ENCODE measurements at places on chromosomes 11 and 22. TPM values are rescaled to one million over a fixed set of nuclear protein-coding genes. Genes with fewer than 3 reads are reported as not detected.

The GNAZ gene
- 13.7 TPM for polyA plus RNA-seq

The GRIK4 gene
- polyA plus RNA-seq, result 3.0 TPM

The SNX32 gene
- 4.9 TPM for polyA plus RNA-seq

The AIFM3 gene
- polyA plus RNA-seq, result 0.88 TPM

The KRTAP5-8 gene
- polyA plus RNA-seq, result not detected

The MRPL49 gene
- polyA plus RNA-seq, result 53.9 TPM

The OR10A5 gene
- polyA plus RNA-seq, result not detected

The MUC15 gene
- 0.57 TPM for polyA plus RNA-seq

The RAG2 gene
- polyA plus RNA-seq, result 2.9 TPM

The CADM1 gene
- polyA plus RNA-seq, result 135 TPM

The ARHGAP8 gene
- polyA plus RNA-seq, result 9.7 TPM

The FDX1 gene
- 13.1 TPM for polyA plus RNA-seq

The TSPAN32 gene
- 1.5 TPM for polyA plus RNA-seq

The TBX10 gene
- not detected for polyA plus RNA-seq

The AHNAK gene
- 95.8 TPM for polyA plus RNA-seq

All from testis (tissue), 5 donors.